ENCODE measurements at places on chromosomes 5 and 9. TPM values are rescaled to one million over a fixed set of nuclear protein-coding genes. Genes with fewer than 3 reads are reported as not detected.

GRCh38 chr9:7960320-7961050 is 160.9 kb upstream of the DMAC1 start:
- no peak for DNase-seq

The EXOSC2 gene
- total RNA-seq: 47.4 TPM

The MCC gene
- total RNA-seq: 137 TPM

DNA sequence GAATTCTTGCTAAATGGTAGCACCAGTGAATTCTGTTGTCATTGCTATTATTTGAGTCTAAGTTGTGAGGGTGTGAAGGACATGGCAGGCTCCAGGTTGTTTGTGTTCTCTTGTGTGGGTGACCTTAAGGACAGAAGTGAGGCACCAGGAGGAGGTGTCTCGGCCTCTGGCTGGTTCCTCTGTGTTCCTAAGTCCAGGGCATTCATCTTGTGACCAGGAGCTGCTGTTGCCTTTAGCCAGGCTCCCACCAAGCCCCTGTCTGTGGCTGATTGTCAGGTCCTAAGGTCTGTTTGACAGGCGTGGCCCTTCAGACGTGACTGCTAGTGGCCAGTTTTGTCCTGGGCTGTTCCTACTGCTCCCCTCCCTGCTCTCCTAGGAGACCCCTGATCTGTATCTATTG is 89.4 kb downstream of the ANGPTL2 start:
- DNase-seq: no peak

The GMCL2 gene
- total RNA-seq: not detected

The DBH gene
- not detected for total RNA-seq

DNA sequence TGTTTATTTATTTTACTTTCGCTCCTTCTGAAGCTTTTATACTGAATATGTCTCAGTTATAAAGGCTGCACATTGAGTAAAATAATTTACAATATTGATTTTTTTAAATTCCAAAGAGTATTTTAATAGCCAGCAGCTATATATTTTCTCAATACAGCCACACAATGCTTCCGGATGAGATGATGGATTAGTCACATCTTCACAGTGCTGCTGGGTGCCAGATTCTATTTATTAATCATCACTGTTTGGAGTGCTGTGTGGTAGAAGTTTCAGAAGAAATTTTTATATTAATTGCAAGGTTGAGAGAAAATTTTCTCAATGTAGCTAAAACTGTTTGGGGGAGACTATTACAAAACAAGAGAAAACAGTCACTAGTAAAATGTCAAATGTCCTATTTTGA is 989.8 kb downstream of the TLE4 start:
- DNase-seq: no peak

- DNase-seq: no peak
Measured at GRCh38 chr5:159471904-159472303, 141.6 kb upstream of the IL12B start.

The SMIM32 gene
- 0.81 TPM for total RNA-seq

DNA sequence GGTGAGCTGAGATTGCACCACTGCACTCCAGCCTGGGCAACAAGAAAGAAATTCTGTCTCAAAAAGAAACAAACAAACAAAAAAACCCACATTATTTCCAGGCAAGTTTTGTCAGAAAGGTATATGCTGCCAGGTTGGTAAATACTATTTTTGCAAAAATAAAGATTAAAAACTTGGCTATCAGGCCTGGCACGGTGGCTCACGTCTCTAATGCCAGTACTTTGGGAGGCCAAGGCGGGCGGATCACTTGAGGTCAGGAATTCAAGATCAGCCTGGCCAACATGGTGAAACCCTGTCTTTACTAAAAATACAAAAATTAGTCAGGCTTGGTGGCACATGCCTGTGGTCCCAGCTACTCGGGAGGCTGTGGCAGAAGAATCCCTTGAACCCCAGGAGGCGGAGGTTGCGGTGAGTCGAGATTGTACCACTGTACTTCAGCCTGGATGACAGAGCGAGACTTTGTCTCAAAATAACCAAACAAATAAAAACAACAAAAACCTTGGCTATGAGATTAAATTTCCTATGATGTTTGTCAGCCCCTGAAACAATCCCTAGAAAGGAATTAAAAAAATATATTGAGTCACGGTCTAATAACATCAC is 22.7 kb downstream of the AGXT2 start:
- DNase-seq: no peak

The GRPEL2 gene
- 5.1 TPM for total RNA-seq

- no peak for DNase-seq
Measured at GRCh38 chr5:969408-969839, 39.2 kb upstream of the NKD2 start.

The MGAT1 gene
- 67.6 TPM for total RNA-seq

DNA sequence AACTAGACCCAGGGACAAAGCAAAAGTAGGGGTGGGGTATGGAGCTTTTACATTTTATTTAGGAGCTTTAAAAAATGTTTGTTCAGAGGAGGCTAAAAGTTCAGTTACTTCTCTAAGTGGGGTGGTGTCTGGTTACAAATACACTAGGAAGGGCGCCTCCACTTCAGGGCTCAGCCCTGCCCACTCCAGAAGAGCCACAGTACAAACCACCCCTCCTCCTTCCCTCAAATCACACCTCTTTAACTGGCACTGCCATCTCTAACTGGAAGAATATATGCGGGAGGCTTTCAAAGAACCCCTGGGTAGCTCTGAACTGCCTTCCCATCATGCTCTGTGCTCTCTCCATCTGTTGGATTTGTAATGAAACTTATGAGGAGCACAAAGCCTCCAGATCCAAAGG is 98.8 kb upstream of the NFIB start:
- DNase-seq: no peak

GRCh38 chr9:35771943-35772342 is 17.9 kb upstream of the MSMP start:
- no peak for DNase-seq

DNA sequence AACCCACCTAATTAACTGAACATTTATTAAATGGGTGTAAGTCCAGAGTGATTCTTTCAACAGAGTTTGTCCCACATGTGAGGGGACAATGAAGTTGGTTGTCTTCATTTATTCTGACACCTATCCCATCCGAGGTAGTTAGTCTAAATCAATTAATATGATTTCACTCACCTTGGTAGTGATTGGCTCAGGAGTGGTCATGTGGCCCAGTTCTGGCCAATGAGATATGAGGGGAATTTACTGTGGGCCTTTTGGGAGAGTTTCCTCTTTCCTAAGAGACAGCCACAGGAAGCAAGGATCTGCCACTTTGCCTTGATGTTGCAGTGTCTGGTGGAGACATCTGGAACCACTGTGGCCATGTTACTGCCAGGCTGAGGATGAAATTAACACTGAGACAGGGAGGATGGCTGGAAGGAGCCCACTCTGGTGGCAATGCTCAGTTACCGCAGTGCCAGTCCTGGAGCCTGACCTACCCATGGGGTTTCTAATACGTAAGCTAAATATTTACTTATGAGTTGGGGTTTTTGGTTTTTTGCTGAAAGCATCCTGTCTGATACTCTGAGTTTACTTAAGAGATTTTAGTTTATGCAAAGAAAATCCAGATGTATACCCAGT is 118.6 kb downstream of the FGF18 start:
- no peak for DNase-seq

DNA sequence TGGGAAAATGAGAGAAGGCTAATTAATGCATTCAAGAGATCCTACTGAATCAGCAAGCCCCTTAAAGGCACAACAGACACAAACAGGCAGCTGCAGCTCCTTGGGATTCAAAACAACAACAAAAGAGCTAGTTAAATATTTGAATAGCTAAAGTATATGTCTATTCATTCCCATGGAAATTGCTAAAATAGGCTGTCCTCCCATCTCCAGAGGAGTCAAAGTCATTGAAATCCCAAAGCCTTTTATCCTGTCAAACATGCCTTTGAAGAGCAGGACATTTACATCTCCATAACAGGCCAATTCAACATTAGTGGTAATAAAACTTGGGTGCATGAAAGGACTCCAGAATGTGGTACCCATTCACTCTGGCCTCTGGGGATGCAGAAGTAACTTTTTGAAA is 177.4 kb downstream of the NTRK2 start:
- no peak for DNase-seq

- peak; percentile 17 for DNase-seq
Measured at GRCh38 chr9:126853667-126854066, 6.8 kb upstream of the ZBTB34 start.

- DNase-seq: no peak
Measured at GRCh38 chr9:97993000-97993399, 9.9 kb downstream of the ANP32B start.

The TAF9 gene
- total RNA-seq: 65.6 TPM

- DNase-seq: no peak
Measured at GRCh38 chr5:168176251-168176650, 115.2 kb upstream of the WWC1 start.

The PAX5 gene
- not detected for total RNA-seq

GRCh38 chr9:83775932-83776331 is 41.6 kb downstream of the GKAP1 start:
- DNase-seq: no peak

- DNase-seq: no peak
Measured at GRCh38 chr5:138981131-138981530, 106.0 kb upstream of the LRRTM2 start.

The PDE6A gene
- total RNA-seq: not detected

DNA sequence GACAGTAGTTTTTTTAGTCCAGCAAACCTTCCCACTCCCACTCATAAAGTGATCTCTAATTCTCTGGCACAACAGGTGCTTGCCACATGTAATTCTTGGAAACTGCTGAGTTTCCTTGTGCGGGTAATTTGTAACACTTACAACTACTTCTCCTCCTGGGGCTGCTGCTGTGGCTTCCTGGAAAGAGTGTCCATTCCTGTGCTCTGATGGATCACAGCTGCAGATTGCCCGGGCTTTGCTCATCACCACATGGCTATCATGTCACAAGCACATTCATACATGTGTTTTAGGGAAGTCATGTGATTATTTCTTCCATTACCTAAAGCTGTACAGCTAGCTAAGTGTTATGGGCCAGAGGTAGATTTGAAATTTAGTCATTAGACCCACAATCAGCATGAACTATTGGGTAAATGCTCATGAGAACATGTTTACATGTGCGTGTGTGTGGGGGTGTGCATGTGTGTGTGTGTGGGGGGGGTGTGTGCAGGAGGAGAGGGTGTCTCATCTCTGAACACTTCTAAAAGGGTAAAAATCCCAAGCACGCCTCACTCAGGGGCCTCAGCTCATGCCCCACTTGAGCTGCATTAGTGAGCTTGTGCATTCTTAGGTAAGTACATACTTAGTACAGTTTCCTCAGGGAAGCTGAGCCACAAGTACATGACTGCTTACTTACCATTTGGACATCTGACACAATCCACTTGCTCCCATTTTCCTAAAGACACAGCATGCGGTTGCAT is 118.1 kb upstream of the CCDC112 start:
- peak; percentile 86 for DNase-seq

The SOHLH1 gene
- total RNA-seq: not detected

GRCh38 chr9:129814432-129815223 is 9.3 kb downstream of the TOR1A start:
- no peak for DNase-seq

The ALDOB gene
- not detected for total RNA-seq

DNA sequence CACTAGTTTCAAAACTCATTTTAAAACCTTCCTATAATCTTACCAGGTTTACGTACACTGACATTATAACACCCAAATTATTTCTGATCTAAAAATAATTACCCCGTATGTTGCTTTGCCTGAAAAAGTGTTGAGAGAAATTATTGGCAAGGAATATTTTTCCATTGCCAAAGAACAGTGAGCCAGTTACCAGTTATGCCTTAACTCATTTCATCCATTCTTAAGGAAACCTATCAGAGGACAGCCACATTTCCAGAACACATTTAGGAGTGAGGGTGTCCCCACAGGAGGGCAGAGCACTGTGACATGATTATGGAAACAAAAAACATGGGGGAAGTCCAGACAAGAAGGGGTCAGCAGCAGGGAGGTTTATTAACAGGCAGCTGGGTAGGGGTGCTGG is 52.2 kb downstream of the GABBR2 start:
- no peak for DNase-seq

GRCh38 chr9:13064676-13065075 is 214.8 kb downstream of the MPDZ start:
- DNase-seq: no peak

DNA sequence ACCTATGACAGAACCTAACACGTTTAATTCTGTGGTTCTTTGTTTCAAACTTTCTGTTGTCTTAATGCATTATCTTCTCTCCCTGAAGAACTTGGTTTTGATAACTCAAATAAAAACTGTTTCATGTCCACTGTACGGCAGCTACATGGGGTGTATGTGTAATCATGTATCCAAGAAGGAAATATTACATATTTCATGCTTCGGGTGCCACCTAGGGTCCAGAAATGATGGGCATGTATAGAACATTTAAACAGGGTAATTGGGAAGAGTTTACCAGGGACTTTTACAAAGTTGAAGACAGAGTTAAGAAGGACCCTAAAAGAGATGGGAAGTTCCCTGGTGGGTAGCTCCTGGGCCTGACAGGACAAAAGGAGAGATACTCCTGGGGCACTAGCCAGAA is 291.3 kb downstream of the FBXL7 start:
- DNase-seq: peak; percentile 33

The SPATA31C1 gene
- total RNA-seq: not detected
